SHP77 treated with DMSO at 0.1 percent for 48 hours (cell line): ENCODE measurements at places on chromosomes 7 and 10.

DNA sequence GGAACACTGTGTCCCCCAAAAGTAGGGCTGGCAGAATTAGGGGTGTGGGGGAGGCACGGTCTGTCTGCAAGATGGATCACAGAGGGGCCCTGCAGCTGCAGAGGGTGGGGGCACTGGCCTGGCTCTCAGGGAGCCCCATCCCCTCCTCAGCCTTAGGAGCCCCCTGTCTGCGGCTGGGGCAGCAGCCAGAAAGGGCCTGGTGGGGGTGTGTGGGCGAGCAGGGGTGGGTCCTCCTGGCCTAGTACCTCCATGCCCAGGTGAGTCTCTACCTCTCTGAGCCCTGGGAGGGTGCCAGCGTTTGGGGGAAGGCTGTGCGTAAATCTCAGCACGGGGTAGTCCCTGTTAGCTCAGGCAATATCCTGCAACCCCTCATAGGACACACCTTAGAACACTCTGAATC, 280.5 kb upstream of the PPP2R2D start:
- DNase-seq: no peak

GRCh38 chr7:101399759-101400158, 37.1 kb downstream of the COL26A1 start:
- no peak for DNase-seq

DNA sequence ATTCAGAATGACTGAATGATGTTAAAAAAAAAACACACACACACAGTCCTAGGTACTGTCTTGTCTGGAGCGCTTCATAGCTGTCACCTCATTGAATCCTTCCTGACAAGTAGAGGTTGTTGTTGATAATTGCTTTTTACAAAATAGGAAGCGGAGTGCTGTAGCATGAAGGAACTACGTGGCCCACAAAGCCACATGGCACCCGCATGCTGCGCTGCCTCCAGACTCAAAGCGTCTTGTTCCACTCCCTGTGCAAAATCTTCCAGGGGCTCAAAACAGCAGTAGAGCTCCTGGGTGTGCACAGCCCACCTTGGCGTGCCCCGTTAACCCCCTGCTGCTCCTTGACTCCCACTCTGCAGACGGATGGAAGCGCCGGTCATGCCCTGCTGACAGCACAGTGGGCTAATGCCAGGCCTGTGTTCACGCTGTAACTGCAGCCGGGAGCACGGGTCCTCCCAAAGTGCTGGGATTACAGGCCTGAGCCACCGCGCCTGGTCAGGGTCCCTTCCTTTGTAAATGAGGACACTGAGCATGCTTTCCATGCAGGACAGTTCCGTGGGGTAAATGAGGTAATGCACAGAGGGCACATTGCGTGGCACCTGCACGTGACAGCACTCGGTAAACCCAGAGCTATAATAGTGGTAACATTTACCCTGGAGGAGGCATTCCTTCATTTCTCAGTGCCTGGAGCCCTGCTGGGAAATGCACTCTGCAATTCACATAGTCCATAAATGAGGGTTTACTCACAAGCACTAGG, 91.1 kb upstream of the GNA12 start:
- DNase-seq: no peak

GRCh38 chr10:106401161-106401560, 763.3 kb downstream of the SORCS1 start:
- no peak for DNase-seq

- DNase-seq: no peak
These were observed 1.5 kb downstream of the KLHL7 start for GRCh38 chr7:23106823-23107663.

DNA sequence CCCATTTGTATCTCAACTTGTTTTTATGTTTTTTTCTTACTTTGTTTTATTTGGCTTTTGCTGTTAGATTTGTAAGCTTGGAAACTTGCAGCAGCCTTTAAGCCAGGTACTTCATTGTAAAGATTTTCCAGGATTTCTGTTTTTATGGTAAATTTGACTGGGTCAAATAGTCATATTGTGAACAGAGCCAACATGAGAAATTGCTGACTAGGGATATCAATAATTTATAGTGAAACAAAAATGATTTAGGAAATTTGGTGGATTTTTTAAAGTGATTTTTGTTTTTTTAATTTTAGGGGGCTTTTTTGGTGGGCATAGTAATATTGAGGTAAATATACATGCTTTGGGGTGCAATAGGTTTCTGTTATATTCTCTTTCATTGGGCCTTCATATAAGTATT, 22.2 kb downstream of the SP4 start:
- DNase-seq: no peak

- DNase-seq: no peak
These were observed 42.6 kb downstream of the FAM20C start for GRCh38 chr7:234708-235553.

DNA sequence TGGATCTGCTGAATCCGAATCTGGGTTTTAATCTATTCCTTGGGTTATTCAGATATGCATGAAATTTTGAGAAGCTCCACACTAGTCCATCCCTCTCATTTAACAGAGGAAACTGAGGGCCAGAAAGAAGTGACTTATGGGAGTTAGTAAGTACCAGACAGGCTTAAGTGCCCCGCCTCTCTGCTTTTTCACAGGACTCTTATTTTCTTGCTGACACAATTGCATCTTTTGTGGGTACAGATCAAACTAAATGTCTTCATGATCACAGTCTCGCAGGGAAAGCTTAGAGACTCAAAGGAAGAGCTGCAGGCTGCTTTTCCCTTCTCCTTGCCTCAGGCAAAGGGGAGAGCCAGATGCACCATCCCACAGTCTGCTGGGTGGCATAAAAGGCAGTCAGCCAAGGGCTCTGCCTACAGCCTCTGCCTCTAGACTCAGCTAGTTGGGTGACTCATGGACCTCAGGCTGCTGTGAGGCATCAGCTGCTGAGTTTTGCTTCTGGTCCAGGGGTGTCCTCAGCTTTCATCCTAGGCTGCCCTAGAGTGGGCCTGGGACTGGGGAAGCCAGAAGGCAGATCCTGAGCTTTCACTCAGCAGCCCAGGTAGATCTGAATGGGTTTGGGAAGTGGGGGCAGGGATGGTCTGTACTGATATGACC, 11.6 kb downstream of the GOLGA7B start:
- DNase-seq: no peak

GRCh38 chr10:34498821-34499220, 316.3 kb downstream of the PARD3 start:
- DNase-seq: no peak

DNA sequence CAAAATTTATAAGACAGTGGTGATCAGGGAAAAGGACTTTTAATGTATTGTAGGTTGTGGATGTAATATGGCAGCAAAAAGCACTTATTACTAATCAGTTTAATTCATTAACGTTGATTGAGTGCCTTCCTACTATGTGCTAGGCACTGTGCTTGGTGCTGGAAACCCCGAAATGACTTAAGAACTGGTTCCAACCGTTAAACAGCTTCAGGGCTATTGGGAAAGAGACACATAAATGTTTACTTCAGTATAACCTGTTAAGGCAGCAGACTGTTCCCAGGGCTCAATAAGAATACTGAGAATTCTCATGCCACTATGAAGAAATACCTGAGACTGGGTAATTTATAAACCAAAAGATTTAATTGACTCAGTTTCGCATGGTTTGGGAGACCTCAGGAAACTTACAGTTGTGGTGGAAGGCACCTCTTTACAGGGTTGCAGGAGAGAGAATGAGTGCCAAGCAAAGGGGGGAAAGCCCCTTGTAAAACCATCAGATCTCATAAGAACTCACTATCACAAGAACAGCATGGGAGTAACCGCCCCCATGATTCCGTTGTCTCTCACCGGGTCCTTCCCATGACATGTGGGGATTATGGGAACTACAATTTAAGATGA, 1.1 kb upstream of the SLC25A13 start:
- DNase-seq: no peak

DNA sequence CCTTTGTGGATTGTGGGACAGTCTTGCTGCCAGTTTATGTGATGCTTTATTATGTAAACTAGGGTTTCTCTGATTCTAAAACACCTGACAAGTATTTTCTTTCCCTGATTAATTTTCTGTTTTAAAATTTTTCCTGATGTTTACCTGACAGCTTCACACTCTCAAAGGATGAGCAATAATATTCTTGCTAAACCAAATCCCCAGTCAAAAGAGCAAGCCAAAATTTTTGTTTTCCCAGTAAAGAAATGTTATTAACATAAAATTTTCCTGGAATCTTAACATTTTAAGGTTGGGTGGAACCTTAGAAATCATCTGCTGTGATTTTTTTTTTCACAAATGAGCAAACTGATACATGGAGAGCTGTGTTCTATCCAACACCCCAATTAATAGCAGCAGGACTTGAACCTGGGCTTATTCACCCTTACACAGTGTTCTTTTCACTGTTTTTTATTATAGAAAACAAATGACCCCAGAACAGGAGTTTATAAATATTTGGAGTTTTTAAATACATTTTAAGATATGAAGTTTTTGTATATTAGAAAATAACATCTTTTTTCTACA, 185.2 kb upstream of the VIPR2 start:
- DNase-seq: no peak

DNA sequence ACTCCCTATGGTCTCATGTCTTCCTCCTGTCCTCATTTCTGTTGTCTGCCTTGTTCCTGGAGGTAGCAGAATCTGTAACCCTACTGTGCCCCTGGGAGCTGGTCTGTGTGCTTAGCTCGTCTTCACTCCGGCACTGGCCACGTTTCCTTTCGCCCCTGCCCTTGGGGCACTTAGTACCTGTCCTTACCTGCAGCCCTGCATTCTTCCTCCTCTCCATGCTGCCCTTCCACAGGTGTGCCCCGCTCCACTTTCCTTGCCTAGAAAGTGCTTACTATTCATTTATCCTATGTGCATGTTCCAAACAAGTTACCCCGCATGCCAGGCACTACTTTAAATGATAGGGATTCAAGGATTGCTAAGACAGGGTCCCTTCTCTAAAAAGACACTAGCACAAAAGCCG, 199.9 kb upstream of the ZMIZ1 start:
- no peak for DNase-seq

DNA sequence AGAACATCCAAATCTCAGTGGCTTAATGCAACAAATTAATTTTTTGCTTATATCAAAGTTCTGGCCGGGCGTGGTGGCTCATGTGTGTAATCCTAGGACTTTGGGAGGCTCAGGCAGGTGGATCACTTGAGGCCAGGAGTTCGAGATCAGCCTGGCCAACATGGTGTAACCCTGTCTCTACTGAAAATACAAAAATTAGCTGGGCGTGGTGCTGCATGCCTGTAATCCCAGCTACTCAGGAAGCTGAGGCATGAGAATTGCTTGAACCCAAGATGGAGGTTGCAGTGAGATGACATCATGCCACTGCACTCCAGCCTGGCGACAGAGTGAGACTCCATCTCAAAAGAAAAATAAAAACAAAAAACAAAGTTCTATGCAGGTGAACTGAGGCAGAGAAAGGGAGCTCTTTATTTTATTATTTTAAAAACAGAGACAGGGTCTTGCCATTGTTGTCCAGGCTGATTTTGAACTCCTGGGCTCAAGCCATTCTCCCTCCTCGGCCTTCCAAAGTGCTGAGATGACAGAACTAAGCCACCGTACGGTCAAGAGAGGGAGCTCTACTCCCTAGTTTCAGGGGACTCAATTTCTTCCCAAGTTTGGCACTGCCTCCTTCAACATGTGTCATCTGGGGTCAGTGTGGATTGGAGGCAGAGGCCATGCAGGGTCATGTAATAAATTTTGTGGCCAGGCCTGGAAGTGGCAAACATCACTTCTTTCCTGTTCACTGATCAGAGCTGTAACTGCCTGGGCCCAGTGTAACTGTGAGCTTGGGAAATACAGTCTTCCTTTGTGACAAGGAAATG, 2.4 kb downstream of the ADCK2 start:
- no peak for DNase-seq

- no peak for DNase-seq
These were observed 305.5 kb downstream of the ACTR3B start for GRCh38 chr7:153065051-153065450.

- DNase-seq: no peak
These were observed 183.6 kb upstream of the DGKB start for GRCh38 chr7:15086131-15086611.

GRCh38 chr10:120075349-120075748, 182.8 kb downstream of the SEC23IP start:
- no peak for DNase-seq

- no peak for DNase-seq
These were observed at the start of gene CDCA7L for GRCh38 chr7:21945454-21946221. TSS of gene CDCA7L (minus strand) at chr7:21945899. CDS start at chr7:21945804, 95 bp downstream.

DNA sequence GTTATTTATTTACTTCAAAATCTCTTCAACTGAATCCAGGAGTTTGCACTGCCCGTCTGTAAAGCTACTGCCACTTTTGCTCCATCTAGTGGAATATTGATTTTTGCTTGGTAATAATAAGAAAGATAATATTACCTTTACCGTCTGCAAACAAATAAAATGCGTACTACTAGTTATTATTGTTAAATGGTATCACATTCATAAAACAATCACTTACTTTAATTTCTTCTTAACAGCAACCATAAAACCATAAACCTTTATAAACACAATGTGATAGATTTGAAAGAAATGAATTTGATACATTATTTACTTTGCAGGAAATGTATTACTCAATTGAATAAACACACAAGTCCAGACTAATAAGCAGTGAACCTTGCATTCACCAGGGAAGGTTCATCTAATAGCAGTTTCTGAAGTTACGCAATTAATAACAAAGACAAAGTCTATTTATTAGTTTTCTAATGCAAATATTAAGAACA, 6.4 kb downstream of the AGMO start:
- peak; percentile 92 for DNase-seq

- DNase-seq: no peak
These were observed 121.6 kb downstream of the PRKAG2 start for GRCh38 chr7:151755131-151755801.

DNA sequence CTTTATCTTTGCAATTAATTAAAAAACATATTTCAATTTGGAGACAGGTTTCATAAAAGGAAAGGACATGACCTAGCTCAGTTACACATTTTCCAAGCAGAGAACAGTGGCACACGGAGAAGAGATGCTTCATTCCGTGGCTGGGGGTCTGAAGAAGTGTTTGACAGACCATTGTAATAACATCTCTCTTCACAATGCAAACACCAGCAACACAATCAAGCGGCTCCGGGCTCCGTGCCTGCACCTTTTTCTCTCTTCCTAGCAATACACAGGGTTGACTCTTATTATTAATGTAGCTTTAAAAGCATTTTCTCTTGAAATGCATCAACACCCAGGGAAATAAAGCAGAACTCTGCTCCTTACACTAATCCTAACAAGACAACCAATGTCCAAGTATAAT, 261.0 kb upstream of the AOAH start:
- DNase-seq: peak; percentile 70

DNA sequence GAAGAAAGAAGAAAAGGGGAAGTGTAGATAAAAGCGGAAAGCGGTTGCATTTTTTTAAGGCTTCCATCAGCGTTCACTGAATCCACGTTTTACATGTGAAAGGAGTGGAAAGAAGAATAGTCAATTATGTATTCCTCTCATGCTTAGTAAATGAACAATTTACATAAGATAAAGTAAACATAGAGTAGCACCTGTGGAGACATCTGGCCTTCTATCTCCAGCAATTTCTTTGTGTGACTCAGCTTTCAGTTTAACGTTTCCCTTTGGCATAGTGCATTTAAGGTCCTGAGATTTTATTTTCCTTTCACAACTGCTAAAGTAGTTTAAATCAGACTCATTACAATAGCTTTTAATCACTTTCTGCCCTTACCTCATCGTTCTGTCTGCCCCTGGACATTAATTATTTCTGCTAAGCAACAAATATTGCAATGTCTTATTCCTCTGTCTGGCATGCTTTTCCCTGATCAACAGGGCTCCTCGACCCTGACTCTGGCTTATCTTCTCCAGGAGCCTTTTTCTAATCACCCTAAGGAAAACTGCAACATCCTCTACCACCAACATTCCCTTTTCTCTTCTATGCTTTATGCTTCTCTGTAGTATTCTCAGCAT, 383.5 kb upstream of the VWC2 start:
- no peak for DNase-seq

GRCh38 chr10:86711513-86712316, 43.4 kb downstream of the LDB3 start:
- DNase-seq: no peak

- DNase-seq: no peak
These were observed 595.4 kb upstream of the GHITM start for GRCh38 chr10:83543691-83544462.
